ENCODE measurements at places on chromosomes 11 and 22.
A peak's percentile ranks its signal among the peaks of the same experiment; 100 is the strongest.

DNA sequence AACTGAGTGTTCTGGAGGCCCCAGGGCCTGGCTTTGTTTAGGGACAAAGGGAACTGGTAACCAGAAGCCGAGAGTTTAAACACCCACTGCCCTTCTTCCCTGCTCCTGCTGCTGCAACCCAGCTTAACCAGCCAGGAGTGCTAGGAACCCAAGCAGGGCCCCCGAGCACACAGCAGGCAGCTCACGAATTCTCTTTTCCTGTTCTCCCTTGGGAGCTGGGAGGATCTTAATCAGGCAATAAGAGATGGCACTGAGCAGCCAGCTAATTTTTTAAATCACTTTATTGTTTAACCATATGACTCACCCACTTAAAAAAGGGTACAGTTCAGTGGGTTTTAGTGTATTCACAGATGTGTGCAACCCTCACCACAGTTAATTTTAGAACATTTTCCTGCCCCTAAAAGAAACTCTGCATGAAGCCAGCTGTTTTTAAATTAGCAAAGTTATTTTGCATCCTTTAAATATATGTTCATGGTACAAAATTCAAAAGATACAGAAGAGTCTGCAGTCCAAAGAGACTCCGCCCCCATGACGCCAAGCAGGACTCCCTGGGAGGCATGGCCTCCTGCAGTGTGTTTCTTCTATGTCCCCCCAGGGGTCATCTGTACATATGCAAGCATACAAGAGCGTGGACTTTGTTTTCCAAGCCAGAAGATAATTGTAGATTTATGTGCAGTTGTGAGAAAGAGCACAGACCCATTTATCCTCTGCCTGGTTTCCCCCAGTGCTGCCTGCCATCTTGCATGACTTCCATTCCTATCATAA lies 18.9 kb upstream of the PPP6R3 start:
- no peak for DNase-seq

- peak; percentile 12 for DNase-seq
These were observed 679 bp downstream of the TUG1 start for GRCh38 chr22:30969532-30970355.

DNA sequence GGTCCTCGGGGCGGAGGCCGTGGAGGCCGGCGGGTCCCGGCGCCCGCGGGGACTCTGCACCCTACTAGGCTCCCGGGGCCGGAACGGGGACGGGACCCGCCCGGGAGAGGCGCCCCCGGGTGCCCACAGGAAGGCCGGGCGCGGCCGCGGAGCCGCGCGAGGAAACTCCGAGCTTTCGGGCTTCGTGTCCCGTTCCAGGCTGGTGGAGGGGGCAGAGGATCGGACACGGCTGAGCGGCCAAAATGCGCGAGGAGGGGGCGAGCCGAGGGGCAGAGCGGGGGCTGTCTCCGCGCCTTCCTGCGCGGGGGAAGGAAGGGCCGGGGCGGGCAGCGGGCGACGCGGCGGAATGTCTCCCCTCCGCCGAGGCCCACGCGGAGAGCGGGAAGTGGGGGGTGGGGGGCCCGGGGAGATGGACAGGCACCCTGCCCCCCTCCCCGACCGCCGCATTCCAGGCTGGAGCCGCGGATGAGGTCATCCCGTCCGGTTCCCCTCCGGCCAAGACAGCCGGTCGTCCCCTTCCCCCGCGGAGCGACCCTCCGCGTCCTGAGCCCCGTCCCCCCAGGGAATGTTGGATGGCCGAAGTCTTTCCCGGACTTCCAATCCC lies 430 bp downstream of the CDC42EP1 start:
- peak; percentile 67 for DNase-seq

- no peak for DNase-seq
These were observed 49.7 kb downstream of the MYEOV start for GRCh38 chr11:69343401-69344321.

- DNase-seq: no peak
These were observed 12.7 kb downstream of the DUSP8 start for GRCh38 chr11:1559111-1559951.

DNA sequence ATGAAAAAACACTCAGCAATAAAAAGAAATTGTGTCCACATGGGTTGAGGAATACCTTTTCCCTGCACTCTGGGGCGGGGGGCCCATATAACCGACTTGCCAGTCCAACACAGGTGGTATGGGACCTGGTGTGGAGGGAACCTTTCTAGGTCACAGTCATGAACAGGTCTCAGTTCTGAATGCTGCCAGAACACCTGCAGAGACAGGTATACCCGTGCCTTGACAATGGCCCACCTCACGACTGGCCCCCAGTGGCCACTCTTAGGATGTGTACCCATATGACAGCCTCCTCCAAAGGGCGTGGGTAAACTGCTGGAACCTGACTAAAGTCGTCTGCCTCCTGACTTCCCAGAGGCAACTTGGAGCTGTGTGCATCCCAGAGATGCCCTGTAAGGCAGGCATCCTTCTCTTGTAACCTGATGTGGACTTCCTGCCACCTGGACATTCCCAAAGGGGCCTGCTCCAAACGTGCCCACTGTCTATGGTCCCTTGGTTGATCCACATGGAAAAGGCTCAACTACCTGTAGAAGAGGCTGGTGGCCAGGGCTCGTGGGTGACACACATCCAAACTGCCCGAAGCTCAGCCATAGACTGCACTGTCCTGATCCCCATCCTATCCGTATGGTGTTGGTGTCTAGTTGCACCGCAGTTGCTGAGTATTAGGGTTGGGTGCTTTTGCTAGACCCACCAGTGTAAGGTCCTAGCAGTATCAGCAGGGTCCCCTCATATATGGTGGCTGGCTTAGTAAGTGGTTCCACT lies 859.3 kb downstream of the BRD1 start:
- no peak for DNase-seq

- peak; percentile 28 for DNase-seq
These were observed 359.3 kb downstream of the TENM4 start for GRCh38 chr11:79081471-79082031.

DNA sequence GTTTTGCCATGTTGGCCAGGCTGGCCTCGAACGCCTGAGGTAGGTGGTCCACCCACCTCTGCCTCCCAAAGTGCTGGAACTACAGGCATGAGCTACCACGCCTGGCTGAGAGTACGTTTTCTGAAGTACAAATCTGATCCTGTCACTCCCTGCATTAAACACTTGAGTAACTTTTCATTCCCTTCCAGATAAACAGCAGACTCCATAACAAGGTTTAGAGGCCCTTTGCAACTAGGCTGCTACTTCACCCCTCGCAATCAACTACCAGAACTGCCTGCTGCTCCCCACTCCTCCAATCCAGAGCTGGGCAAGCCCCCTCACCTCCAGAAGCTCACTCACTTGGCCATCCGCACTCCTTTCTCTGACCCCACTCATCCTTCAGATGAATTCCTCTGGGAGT lies 1.5 kb downstream of the KCTD14 start:
- DNase-seq: no peak

- no peak for DNase-seq
These were observed 5.9 kb upstream of the FCHSD2 start for GRCh38 chr11:73147771-73148681.

DNA sequence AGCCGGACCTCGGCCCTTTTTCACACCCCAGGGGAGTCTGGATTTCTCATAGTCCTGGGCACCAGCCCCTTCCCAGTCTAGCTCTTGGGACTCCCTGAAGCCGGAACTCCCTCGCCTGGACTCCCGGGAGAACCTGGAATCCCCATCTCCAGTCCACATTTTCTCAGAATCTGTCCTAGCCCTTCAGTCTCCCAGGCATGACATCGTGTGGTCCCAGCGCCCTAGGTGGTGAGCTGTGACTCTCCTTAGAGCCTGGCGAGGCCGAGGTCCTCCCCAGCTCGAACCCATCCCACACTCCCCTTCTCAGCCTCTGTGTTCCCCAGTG lies 673 bp upstream of the DUSP18 start:
- no peak for DNase-seq

DNA sequence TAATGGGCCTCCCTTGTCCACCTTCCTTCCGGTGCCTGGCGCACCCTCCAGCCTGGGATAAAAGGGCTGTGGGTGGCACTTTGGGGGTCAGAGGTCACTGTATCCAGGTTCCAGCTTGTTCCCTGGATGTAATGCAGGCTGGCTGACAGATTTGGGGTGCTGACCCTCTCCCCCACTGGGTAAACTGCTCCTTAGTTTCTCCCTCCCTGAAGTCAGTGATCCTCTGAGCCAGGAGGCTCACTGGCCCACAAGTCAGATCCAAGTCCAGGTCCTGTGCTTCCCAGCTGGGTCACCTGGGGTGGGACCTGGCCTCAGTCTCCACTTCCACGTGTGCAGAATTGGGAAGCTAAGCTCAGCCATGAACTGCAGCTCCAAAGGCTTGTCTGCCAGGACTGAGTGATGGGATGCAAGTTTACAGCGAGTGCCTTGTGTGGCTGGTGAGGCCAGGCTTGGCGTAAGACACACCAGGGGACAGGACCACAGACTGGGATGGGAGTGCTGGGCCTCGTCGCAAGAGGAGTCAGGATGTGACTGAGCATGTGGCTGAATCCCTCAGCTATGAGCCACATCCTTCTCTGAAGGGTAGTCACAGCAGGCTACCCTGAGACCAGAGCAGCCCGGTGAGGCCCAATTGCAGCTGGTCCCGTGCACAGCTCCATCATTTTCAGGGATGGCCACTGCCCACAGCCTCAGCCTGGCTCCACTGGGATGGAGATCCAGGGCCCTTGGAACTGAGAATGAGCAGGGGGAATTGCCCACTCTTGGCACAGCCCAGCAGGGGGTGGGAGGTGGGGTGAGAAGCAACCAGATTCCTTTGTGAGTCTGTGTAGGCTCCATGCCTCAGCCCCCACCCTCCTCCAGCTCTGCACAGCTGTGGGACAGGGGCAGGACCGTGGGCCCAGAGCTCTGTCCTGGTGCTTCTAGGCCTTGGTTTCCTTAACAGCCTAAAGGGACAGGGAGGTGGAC lies 7.2 kb downstream of the SHISA8 start:
- DNase-seq: peak; percentile 82

DNA sequence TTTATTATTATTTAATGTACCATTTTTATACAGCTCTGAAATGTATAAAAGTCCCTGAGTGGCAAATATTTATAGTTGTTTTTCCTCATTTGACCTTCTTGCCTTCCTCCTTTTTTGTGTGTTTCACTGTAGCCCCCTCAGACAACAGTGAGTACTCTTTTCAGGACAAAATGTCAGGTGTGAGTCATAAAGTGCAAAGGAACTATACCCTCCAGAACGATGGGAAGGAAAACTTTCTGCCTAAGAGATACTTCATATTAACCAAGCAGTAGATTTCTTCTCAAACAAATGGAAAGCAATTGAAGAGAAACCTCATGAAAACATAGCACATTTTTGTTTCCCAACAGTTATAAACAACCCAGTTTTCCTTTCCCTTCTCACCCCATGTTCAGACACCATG lies 16.1 kb upstream of the MS4A7 start:
- no peak for DNase-seq

DNA sequence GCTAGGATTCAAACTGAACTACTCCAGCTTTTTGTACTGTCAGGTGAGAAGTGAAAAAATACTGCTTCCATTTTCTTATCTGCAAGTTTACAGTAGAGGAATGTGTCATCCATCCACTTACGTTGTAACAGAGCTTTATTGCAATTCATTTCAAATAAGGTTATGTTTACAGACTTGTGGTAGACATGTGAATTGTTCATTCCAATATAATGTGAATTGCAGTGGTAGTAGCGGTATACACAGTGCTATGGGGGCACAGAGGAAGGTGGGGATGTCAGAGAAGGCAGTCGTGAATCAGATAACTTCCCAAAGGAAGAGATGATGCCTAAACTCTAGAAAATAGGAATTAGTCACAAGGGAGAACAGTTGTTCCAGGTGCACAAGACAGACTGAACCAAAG lies 42.5 kb downstream of the CEP57 start:
- DNase-seq: no peak

DNA sequence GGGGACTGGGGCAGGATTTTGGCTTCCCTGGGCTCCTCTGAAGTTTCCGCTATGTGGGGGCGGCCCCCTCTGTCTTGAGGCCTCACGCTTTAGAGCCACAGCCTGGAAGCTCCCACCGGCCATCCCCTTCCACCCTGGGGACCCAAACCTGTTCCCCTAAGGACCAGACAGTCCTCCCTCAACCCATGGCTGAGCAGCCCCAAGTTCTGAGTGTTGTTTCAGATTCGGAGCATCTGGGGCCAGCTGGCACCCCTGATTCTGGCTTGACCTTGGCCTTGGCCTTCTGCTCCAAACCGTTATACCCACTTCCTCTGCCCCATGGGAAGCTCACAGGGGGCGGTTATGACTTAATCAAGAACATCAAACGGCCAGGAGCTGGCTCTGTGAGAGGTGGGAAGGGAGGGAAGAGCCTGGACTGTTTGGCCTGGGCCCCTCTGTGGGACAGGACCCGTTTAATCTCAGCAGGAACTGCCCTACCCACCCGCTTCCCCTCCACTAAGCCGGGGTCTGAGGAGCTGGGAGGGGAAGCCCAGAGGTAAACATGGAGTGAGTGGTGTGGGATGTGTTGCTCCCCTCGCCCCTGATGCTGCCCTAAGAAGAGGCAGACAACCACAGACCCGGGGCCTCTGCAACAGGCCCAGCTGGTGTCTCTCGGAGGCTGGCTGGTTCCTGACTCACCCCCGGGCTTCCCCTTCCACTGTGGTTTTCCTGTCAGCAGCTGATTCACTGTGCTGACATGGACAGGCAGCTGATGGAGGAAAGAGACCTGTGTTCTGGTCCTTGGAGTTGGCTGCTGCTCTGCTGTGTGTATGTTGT lies 3.4 kb downstream of the CD82 start:
- DNase-seq: peak; percentile 92

DNA sequence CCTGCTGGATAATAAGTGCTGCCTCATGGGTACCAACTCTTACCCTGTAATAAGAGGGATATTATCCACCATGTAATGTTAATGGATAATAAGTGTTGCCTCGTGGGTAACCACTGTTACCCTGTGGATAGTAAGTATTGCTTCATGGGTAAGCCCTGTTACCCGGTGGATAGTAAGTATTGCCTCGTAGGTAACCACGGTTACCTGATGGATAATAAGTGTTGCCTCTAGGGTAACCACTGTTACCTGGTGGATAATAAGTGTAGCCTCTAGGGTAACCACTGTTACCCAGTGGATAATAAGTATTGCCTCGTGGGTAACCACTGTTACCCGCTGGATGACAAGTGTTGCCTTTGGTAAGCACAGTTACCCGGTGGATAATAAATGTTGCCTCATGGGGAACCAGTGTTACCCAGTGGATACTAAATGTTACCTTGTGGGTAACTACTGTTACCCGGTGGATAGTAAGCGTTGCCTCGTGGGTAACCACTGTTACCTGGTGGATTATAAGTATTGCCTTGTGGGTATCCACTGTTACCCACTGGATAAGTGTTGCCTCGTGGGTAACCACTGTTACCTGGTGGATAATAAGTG lies 18.6 kb upstream of the NXPE4 start:
- DNase-seq: no peak

- DNase-seq: no peak
These were observed 95.5 kb upstream of the TMEM45B start for GRCh38 chr11:129720156-129720555.

GRCh38 chr22:45564349-45565030 lies 61.8 kb downstream of the FBLN1 start:
- no peak for DNase-seq

- DNase-seq: peak; percentile 98
These were observed 36.6 kb downstream of the RPL27A start for GRCh38 chr11:8719211-8719649.

Measured in kidney capillary endothelial cell (primary cell).